Thyroid gland (tissue), 4 donors: ENCODE measurements at places on chromosomes 4 and X. TPM values are rescaled to one million over a fixed set of nuclear protein-coding genes. Genes with fewer than 3 reads are reported as not detected.
A peak's percentile ranks its signal among the peaks of the same experiment; 100 is the strongest.

GRCh38 chrX:154458116-154458953 is at the start of gene PLXNA3:
Gene PLXNA3, plus strand, starts transcription at chrX:154458281. Its CDS starts 1,903 bp downstream, at chrX:154460184.
- H3K4me1 ChIP-seq, result peaks cover 6% of the 10 kb centered on the region
- H3K27me3 ChIP-seq, result no peaks in the 10 kb centered on the region
- no peak within 1 kb of the TSS for H3K27ac ChIP-seq
- peak within 1 kb of the TSS; percentile 41 for H3K4me3 ChIP-seq
- H3K36me3 ChIP-seq, result no peaks in the 10 kb centered on the region
- peak; percentile 48 for DNase-seq

- no peaks in the 10 kb centered on the region for H3K27me3 ChIP-seq
- H3K36me3 ChIP-seq, result no peaks in the 10 kb centered on the region
- H3K4me3 ChIP-seq, result no peak overlapping the region
- no peaks in the 10 kb centered on the region for H3K4me1 ChIP-seq
- DNase-seq, result no peak
These were observed 103.6 kb upstream of the BCOR start for GRCh38 chrX:40201329-40201885.

GRCh38 chr4:52212702-52213101 is 161.6 kb downstream of the SPATA18 start:
- no peak overlapping the region for H3K27ac ChIP-seq
- H3K4me1 ChIP-seq, result no peaks in the 10 kb centered on the region
- DNase-seq, result no peak
- H3K4me3 ChIP-seq, result no peak overlapping the region
- H3K27me3 ChIP-seq, result no peaks in the 10 kb centered on the region

GRCh38 chr4:189035091-189035490 is 895.9 kb downstream of the TRIML1 start:
- H3K36me3 ChIP-seq, result no peaks in the 10 kb centered on the region
- no peak overlapping the region for H3K27ac ChIP-seq
- DNase-seq, result no peak

The VEGFD gene
- total RNA-seq, result 2.0 TPM

- no peaks in the 10 kb centered on the region for H3K4me1 ChIP-seq
- no peaks in the 10 kb centered on the region for H3K36me3 ChIP-seq
- H3K4me3 ChIP-seq, result no peak overlapping the region
- H3K27me3 ChIP-seq, result no peaks in the 10 kb centered on the region
These were observed 37.1 kb downstream of the SLC39A8 start for GRCh38 chr4:102308032-102308799.

GRCh38 chr4:149951152-149951900 is 126.9 kb upstream of the DCLK2 start:
- DNase-seq, result no peak
- H3K27me3 ChIP-seq, result no peaks in the 10 kb centered on the region
- no peak overlapping the region for H3K27ac ChIP-seq
- H3K36me3 ChIP-seq, result no peaks in the 10 kb centered on the region

DNA sequence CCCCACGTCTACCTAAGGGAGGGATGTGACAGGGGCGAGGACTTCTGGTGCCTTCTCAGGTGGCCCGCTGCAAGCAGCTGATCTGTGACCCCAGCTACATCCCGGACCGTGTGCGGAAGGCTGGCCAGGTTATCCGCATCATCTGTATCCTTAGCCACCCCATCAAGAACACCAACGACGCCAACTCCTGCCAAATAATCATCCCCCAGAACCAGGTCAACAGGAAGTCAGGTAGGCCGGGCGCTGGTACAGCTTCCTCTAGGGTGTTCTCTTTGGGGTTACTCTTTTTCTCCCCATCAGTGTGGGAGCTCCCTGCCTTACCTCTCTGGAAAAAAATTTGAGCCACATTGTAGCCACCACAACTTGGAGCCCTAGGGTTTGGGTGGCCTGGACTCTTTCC is 2.4 kb upstream of the FAM50A start:
- no peak for DNase-seq
- H3K4me1 ChIP-seq, result peaks cover 17% of the 10 kb centered on the region
- no peak overlapping the region for H3K4me3 ChIP-seq
- peaks cover 2% of the 10 kb centered on the region for H3K36me3 ChIP-seq

GRCh38 chrX:100643212-100643611 is 787 bp upstream of the SRPX2 start:
- no peak overlapping the region for H3K4me3 ChIP-seq
- no peaks in the 10 kb centered on the region for H3K4me1 ChIP-seq
- no peak for DNase-seq
- no peak overlapping the region for H3K27ac ChIP-seq
- H3K36me3 ChIP-seq, result no peaks in the 10 kb centered on the region

DNA sequence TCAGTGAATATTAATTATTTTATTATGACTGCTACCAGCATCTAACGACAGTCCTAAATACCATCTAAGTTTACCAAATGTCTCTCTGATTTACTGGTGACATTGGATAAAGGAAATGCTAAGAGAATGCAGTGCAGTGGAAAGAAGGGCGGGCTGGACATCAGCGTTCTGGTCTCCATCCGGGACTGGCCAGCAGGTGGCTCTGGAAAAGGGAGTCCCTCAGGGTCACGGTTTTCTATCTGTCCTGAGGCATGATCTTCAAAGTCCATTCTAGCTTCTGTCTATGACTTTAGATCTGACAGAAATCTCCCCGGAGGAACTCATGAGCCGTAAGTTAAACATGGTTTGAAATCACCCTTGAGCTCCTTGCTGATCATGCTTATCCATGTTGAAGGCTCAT is 3.3 kb downstream of the TRIM2 start:
- peak; percentile 54 for DNase-seq
- H3K4me3 ChIP-seq, result no peak overlapping the region
- H3K27ac ChIP-seq, result no peak overlapping the region
- H3K36me3 ChIP-seq, result no peaks in the 10 kb centered on the region
- no peaks in the 10 kb centered on the region for H3K27me3 ChIP-seq

The RAB33B gene
- total RNA-seq, result 7.9 TPM

The FUNDC1 gene
- 11.8 TPM for total RNA-seq
